ENCODE measurements at places on chromosomes 1 and 21. TPM values are rescaled to one million over a fixed set of nuclear protein-coding genes. Genes with fewer than 3 reads are reported as not detected.

Gene FCRL5
- not detected for total RNA-seq

Gene TTLL10
- total RNA-seq, result not detected

DNA sequence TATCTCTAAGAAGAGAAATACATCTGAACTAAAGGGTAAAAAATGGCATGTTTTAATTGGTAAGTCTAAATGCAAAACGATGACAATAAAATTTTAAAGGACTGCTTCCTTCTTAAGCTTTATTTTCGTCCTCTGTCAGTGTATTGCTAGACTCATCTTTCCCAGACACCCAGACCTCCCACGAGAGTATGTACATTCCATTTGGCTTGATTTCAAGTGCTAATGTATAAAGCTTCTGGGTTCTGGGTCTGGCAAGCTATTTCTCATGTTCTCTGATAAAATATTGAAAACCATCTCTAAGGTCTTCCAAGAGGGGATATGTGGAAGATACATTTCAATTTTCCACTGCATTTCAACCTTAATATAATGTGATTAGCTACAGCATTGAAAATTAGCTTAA lies 24.6 kb upstream of the SLC2A1 start:
- DNase-seq, result no peak

- no peak for DNase-seq
These were observed 81.1 kb downstream of the ZNF644 start for GRCh38 chr1:90940746-90941145.
